ENCODE measurements at places on chromosomes 5 and 9. TPM values are rescaled to one million over a fixed set of nuclear protein-coding genes. Genes with fewer than 3 reads are reported as not detected.
A peak's percentile ranks its signal among the peaks of the same experiment; 100 is the strongest.

GRCh38 chr5:8913522-8913921 lies 632.4 kb downstream of the SEMA5A start:
- no peaks in the 10 kb centered on the region for H3K36me3 ChIP-seq
- no peaks in the 10 kb centered on the region for H3K4me1 ChIP-seq
- H3K4me3 ChIP-seq = no peak overlapping the region

GRCh38 chr5:132639706-132640130 lies 18.3 kb upstream of the IL13 start:
- H3K4me1 ChIP-seq = no peaks in the 10 kb centered on the region
- no peaks in the 10 kb centered on the region for H3K27me3 ChIP-seq
- no peak overlapping the region for H3K4me3 ChIP-seq

DNA sequence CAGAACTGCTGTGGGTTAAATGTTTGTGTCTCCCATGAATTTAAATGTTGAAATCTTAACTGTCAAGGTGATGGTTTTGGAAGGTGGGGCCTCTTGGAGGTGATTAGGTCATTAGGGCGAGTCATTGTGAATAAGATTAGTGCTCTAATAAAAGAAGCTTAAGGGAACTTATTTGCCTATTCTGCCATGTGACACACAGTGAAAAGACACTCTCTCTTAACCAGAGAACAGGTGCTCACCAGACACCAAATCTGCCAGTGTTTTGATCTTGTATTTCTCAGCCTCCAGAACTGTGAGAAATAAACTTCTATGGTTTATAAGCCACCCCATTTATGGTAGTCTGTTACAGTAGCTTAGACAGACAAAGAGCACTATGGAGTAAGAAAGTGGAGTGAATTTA lies 117.9 kb upstream of the SV2C start:
- no peak for DNase-seq
- H3K4me1 ChIP-seq = no peaks in the 10 kb centered on the region
- no peaks in the 10 kb centered on the region for H3K27me3 ChIP-seq
- no peaks in the 10 kb centered on the region for H3K36me3 ChIP-seq

DNA sequence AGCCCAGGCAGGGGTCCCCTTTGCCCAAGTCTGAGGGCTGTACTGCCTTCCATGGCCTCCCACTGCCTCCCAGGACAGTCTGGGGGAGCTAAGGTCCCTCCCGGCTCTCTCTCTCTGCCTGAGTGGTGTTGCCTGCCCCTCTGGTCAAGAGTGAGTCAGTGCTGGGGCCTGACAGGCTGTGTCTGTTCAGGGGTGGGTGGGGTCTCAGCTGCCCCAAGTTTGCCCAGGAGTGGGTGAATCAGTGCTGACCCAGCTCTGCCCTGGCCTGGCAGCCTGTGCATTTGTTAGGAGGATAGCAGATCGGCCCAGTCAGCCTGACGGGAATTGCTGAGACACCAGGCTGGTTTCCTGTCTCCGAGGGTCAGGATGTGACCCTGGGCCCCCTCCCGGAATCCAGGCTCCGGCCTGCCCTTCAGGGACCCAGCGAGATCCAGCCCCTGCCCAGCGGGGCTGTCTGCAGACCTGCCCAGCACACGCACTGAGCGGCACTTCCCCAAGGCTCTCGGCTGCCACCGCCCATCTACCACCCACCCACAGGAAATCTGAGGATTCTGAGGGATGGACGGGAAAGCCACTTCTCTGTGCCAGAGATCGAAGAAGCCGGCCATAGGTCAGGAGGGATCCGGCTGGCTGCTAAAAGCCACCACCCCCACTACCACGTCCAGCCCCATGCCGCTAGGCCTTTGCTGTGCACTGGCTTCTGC lies 15.9 kb downstream of the ENG start:
- DNase-seq = peak; percentile 46
- H3K27ac ChIP-seq = peak overlapping the region; percentile 71
- peaks cover 51% of the 10 kb centered on the region for H3K4me1 ChIP-seq
- no peaks in the 10 kb centered on the region for H3K27me3 ChIP-seq
- H3K36me3 ChIP-seq = no peaks in the 10 kb centered on the region

DNA sequence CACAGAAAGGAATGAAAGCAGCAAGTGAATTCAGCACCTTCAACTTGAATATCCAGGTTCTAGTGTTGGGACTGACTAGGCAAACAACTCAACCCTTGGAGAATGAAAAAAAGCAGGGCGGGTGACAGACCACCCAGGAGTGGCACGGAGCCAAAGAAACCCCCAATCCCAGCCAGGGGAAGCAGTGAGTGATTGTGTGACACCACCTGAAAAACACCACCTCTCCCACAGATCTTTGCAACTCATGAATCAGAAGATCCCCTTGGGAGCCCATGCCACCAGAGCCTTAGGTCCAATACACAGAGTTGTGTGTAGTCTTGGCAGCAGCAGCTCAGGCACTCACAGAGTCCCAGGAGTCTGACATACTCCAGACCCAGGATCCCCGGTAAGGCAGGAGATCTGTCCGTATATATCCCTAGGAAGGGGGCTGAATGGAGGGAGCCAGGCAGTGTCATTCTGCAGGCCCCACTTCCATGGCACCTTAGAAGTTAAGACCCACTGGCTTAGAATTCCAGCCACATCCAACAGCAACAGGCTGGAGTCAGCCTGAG lies 22.1 kb upstream of the ROR2 start:
- H3K27ac ChIP-seq = no peak overlapping the region
- DNase-seq = no peak
- H3K4me3 ChIP-seq = no peak overlapping the region

GRCh38 chr9:89770531-89771174 lies 165.8 kb downstream of the GADD45G start:
- no peak overlapping the region for H3K27ac ChIP-seq
- H3K4me1 ChIP-seq = no peaks in the 10 kb centered on the region
- no peaks in the 10 kb centered on the region for H3K27me3 ChIP-seq

DNA sequence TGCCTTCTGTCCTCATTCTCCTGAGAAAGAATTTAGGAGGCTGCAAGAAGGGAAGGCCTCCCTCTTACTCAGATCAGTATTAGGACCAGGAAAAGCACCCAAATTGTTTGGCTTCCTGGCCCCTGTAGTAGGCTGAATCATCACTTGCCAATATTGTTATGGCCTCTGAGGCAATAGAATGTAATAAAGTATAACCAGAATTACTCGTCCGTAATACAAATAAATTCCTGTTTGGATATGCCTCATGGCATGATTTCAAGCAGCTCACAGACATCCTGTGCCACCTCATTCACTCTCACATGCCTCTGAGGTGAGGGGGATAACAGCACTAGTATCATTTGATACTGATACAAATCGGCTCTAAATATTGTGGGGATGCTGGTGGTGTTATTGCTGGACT lies 427.3 kb downstream of the ISL1 start:
- no peaks in the 10 kb centered on the region for H3K36me3 ChIP-seq
- no peaks in the 10 kb centered on the region for H3K27me3 ChIP-seq
- no peak for DNase-seq

- peak overlapping the region; percentile 39 for H3K4me3 ChIP-seq
- peaks cover 5% of the 10 kb centered on the region for H3K27me3 ChIP-seq
- no peaks in the 10 kb centered on the region for H3K36me3 ChIP-seq
- DNase-seq = peak; percentile 56
- H3K27ac ChIP-seq = peak overlapping the region; percentile 71
Observed at GRCh38 chr9:34457266-34458012, 931 bp downstream of the FAM219A start.

- no peak overlapping the region for H3K27ac ChIP-seq
- H3K4me1 ChIP-seq = no peaks in the 10 kb centered on the region
- DNase-seq = no peak
- no peak overlapping the region for H3K4me3 ChIP-seq
Observed at GRCh38 chr5:67427850-67428298, 231.3 kb upstream of the CD180 start.

DNA sequence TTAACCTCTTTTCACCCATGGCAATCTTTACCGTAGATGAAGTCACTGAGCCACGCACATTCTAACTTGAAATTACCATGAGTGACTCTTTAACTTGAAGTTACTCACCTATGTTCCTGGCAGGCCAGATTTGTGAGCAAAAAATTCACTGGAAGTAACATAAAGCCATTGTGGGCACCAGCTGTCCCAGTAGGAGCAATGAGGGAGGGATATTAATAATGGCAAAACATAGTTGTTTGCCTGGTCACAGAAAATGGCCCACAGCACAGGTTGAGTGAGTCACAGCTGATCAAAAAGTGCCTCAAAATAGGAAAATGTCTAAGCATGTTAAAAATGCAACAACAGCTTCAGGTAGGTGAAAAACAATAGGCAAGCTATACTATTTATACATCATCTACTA lies 146.6 kb downstream of the EFNA5 start:
- peaks cover 13% of the 10 kb centered on the region for H3K4me1 ChIP-seq
- H3K27me3 ChIP-seq = no peaks in the 10 kb centered on the region
- H3K4me3 ChIP-seq = no peak overlapping the region
- no peak for DNase-seq
- H3K36me3 ChIP-seq = no peaks in the 10 kb centered on the region

GRCh38 chr9:134437403-134438194 lies 111.3 kb downstream of the RXRA start:
- H3K4me1 ChIP-seq = peaks cover 63% of the 10 kb centered on the region
- peak overlapping the region; percentile 33 for H3K27ac ChIP-seq
- DNase-seq = no peak
- H3K4me3 ChIP-seq = no peak overlapping the region
- peaks cover 6% of the 10 kb centered on the region for H3K27me3 ChIP-seq

The PCSK1 gene
- total RNA-seq = 2.5 TPM

The ZDHHC21 gene
- total RNA-seq = 15.9 TPM

The TMEM174 gene
- total RNA-seq = not detected

The ENG gene
- total RNA-seq = 19.1 TPM

The ALDOB gene
- total RNA-seq = 55.0 TPM

Data from transverse colon (tissue), 4 donors.